Natural killer cell treated with Interleukin-12 subunit alpha and Interleukin-12 subunit beta and Interleukin-15 and Interleukin-18, amount 100 ng/mL, for 72 hours (primary cell): ENCODE measurements at places on chromosomes 5 and 9. TPM values are rescaled to one million over a fixed set of nuclear protein-coding genes. Genes with fewer than 3 reads are reported as not detected.

DNA sequence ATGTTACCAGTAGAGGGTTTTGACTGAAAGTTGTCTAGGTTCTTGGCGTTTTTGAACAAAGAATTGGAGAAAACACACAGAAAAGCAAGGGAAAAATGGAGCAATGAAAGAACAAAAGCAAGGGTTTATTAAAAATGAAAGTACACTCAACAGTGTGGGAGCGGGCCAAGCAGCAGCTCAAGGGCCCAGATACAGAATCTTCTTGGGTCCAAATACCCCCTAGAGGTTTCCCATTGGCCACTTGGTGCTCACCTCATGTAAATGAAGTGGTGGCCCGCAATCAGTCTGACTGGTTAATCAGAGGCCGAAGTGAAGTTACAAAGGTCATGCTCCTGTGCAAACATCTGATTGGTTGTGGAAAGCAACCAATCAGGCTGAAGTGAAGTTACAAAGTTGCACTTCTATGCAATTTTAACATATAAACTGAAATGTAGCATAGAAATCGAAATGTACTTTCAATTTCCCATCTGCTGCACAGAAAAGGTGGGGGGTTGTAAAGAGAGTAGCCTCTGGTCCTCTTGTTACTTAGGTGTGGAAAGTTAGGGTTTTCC lies 1.9 kb upstream of the GM2A start:
- no peak for DNase-seq
- H3K36me3 ChIP-seq, result no peaks in the 10 kb centered on the region
- H3K4me1 ChIP-seq, result peaks cover 34% of the 10 kb centered on the region
- no peaks in the 10 kb centered on the region for H3K27me3 ChIP-seq
- peak overlapping the region; percentile 63 for H3K27ac ChIP-seq
- H3K4me3 ChIP-seq, result peak overlapping the region; percentile 97

GRCh38 chr5:38339446-38339845 lies 81.1 kb downstream of the EGFLAM start:
- no peaks in the 10 kb centered on the region for H3K4me1 ChIP-seq
- H3K4me3 ChIP-seq, result no peak overlapping the region
- H3K36me3 ChIP-seq, result no peaks in the 10 kb centered on the region
- no peak overlapping the region for H3K27ac ChIP-seq
- peaks cover 13% of the 10 kb centered on the region for H3K27me3 ChIP-seq

SMIM33 gene
- total RNA-seq, result not detected

GRCh38 chr5:15995341-15996052 lies 184.1 kb downstream of the MARCHF11 start:
- H3K27me3 ChIP-seq, result no peaks in the 10 kb centered on the region
- no peak overlapping the region for H3K27ac ChIP-seq
- DNase-seq, result no peak
- no peaks in the 10 kb centered on the region for H3K4me1 ChIP-seq
- H3K4me3 ChIP-seq, result no peak overlapping the region

- H3K36me3 ChIP-seq, result no peaks in the 10 kb centered on the region
- H3K4me3 ChIP-seq, result no peak overlapping the region
- H3K27ac ChIP-seq, result no peak overlapping the region
- no peak for DNase-seq
- H3K4me1 ChIP-seq, result peaks cover 26% of the 10 kb centered on the region
Observed at GRCh38 chr9:6945816-6946215, 188.0 kb downstream of the KDM4C start.

DNA sequence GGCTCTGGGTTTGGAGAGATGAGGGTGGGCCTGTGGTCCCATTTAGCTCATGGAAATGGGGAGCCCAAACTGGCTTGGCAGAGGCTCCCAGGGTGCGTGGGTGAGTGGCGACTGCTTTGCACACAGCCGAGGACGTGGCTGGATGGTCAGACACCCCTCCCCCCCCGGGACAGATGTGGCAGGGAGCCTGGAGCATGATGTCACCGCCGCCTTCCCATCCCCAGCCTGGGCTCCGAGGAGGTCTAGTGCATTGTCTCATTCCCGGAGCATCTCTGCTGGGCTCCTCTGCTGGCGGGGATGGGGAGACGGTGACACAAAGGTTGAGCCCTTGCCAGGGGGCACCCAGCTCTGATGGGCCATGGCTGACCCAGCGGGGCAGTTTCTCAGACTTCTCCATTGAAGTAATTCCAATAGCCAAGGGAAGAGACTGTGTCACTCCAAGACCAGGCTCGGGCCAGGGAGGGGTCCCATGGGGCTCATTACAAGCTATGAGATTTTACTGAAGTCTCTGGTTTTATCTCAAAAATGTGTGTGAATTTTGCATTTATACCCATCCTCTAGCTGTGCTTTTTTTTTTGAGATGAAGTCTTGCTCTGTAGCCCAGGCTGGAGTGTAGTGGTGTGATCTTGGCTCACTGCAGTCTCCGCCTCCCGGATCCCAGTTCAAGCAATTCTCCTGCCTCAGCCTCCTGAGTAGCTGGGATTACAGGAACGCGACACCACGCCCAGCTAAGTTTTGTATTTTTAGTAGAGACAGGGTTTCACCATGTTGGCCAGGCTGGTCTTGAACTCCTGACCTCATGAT lies 36.1 kb downstream of the HMCN2 start:
- H3K27ac ChIP-seq, result no peak overlapping the region
- H3K27me3 ChIP-seq, result peaks cover 22% of the 10 kb centered on the region
- H3K4me3 ChIP-seq, result no peak overlapping the region
- H3K4me1 ChIP-seq, result no peaks in the 10 kb centered on the region

DNA sequence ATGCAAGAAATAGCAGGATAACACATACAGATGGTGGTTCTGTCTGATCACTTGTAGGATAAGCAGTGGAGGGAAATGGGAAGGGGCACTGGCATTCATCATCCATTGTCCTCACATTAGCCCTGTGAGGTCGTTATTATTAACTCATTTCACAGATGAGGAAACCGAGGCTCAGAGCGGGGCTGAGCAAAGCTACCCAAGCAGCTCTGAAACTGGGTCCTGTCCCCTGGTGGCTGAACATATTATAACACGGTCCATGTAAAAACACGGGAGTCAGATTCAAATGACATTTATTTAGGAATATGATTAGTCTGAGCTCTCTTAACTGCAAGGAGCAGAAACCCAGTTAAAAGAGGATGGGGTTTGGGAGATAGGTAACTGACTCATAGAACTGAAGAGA lies 43.1 kb downstream of the HRH2 start:
- DNase-seq, result no peak
- H3K4me3 ChIP-seq, result no peak overlapping the region
- H3K36me3 ChIP-seq, result no peaks in the 10 kb centered on the region

DNA sequence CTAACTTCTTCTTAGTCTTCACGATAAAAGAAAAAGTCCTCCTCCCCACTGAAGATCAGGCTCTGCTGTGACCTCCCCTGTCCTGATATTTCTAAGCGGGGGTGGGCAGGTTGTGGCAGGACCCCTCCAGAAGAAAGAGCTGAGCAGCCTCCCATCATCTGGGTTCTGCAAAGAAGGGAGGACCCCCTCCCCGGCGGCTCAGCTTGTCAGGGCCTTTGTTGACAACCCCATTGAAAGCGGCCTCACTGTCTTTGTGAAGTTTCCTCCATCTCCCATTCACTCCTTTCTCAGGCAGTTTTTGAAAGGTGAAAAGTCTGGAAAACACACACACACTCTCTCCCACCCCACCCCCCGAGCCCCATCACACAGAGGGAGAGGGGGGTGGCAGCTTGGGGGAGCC lies 26.2 kb upstream of the BARHL1 start:
- no peak overlapping the region for H3K4me3 ChIP-seq
- peaks cover 40% of the 10 kb centered on the region for H3K27me3 ChIP-seq
- H3K27ac ChIP-seq, result no peak overlapping the region
- H3K36me3 ChIP-seq, result no peaks in the 10 kb centered on the region

ZBED3 gene
- total RNA-seq, result 0.12 TPM

GRCh38 chr9:18568973-18569372 lies 95.0 kb downstream of the ADAMTSL1 start:
- DNase-seq, result no peak
- no peaks in the 10 kb centered on the region for H3K27me3 ChIP-seq

SPOCK1 gene
- not detected for total RNA-seq

DNA sequence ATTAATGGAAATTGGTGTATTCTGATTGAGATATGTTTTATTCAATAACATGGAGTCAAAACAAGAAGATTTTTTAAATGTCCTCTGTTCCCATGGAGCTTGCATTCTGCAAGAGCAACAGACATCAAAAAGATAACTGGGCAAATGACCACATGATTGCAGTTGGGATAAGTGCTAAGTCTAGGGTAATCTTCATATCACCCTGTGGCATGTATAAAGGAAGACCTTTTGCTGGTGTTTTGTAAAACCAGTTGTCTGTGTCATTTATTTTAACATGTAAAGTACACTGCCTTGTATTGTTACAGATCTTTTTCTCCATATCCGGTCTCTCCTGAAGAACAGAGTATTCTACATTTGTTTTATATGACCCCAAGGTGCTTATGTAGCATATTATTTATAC lies 44.0 kb downstream of the PTCD2 start:
- DNase-seq, result no peak
- peaks cover 3% of the 10 kb centered on the region for H3K4me1 ChIP-seq
- H3K36me3 ChIP-seq, result peaks cover 10% of the 10 kb centered on the region
- H3K4me3 ChIP-seq, result no peak overlapping the region
- H3K27ac ChIP-seq, result no peak overlapping the region

- no peaks in the 10 kb centered on the region for H3K4me1 ChIP-seq
- no peak for DNase-seq
- H3K27ac ChIP-seq, result no peak overlapping the region
- H3K27me3 ChIP-seq, result no peaks in the 10 kb centered on the region
- H3K4me3 ChIP-seq, result no peak overlapping the region
Observed at GRCh38 chr9:28413471-28413870, 840.2 kb upstream of the C9orf72 start.

DNA sequence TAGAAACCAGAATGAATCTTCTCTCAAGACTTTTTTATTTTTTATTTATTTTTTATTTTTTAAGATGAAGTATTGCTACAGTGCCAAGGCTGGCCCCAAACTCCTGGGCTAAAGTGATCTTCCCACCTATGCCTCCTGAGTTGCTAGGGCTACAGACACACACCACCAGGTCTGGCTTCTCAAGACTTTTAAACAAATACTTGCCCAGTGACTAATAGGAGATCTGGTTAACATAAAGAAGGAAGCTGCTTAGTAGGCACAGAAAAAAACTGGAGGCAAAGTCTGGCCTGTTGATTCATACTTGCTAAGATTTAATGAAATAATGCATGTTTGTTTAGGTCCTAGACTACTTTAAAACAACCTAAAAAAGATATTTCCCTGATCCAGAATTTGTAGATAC lies 43.8 kb downstream of the SLC38A9 start:
- no peak for DNase-seq
- H3K27ac ChIP-seq, result no peak overlapping the region
- no peaks in the 10 kb centered on the region for H3K27me3 ChIP-seq
- H3K4me1 ChIP-seq, result no peaks in the 10 kb centered on the region

CD180 gene
- not detected for total RNA-seq

GRCh38 chr9:18726546-18726945 lies 252.6 kb downstream of the ADAMTSL1 start:
- DNase-seq, result no peak
- no peaks in the 10 kb centered on the region for H3K27me3 ChIP-seq
- H3K4me3 ChIP-seq, result no peak overlapping the region
- no peaks in the 10 kb centered on the region for H3K4me1 ChIP-seq

- peaks cover 26% of the 10 kb centered on the region for H3K27me3 ChIP-seq
- H3K27ac ChIP-seq, result no peak overlapping the region
- no peaks in the 10 kb centered on the region for H3K4me1 ChIP-seq
Observed at GRCh38 chr5:37846786-37847310, 7.0 kb upstream of the GDNF start.

HDHD3 gene
- total RNA-seq, result 11.0 TPM

- H3K4me1 ChIP-seq, result no peaks in the 10 kb centered on the region
- H3K27me3 ChIP-seq, result peaks cover 23% of the 10 kb centered on the region
- DNase-seq, result no peak
- no peak overlapping the region for H3K4me3 ChIP-seq
- H3K27ac ChIP-seq, result no peak overlapping the region
Observed at GRCh38 chr9:38331141-38331540, 61.4 kb upstream of the ALDH1B1 start.

GRCh38 chr9:13378154-13378553 lies 98.7 kb upstream of the MPDZ start:
- H3K27me3 ChIP-seq, result no peaks in the 10 kb centered on the region
- H3K4me3 ChIP-seq, result no peak overlapping the region
- H3K36me3 ChIP-seq, result no peaks in the 10 kb centered on the region
- no peak for DNase-seq

DNA sequence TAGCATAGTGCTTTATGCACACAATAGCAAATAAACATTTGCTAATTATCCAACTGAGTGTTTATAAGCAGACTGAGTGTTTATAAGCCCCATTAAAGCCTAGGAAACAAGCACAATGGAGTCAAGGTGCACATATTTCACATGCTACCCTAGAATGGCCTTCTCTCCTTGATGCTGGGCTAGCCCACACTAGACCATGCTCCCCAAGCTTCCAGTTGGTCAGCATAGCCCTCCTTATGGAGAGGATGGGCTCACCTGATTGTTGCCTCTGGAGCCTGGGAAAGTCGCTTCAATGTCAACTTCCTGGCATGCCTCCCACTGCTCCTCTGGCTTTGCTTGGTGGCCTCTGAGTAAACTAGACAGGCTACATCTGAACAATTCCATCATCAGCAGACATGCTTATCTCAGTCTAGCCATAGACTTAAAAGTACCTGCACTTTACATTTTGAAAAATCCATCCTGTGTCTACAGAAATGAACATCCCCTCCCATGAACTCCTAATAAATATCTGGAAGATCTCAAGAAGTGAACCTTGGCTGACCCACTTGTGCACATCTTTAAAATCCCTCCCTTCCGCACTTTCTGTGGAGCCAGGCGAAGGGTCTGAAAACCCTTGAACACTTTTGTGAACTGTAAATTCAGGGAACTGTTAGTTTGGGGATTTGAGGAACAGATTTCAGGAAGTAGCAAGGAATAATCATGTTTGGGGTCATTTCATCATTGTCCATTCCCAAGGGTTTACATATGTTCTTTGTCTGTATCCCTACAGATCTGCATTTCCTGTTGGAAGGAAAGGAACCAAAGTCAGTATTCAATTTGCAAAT lies 486.6 kb downstream of the ARHGEF28 start:
- H3K36me3 ChIP-seq, result no peaks in the 10 kb centered on the region
- H3K4me3 ChIP-seq, result no peak overlapping the region
- H3K4me1 ChIP-seq, result no peaks in the 10 kb centered on the region
- H3K27ac ChIP-seq, result no peak overlapping the region
- peaks cover 23% of the 10 kb centered on the region for H3K27me3 ChIP-seq

TMEM252 gene
- total RNA-seq, result not detected

GRCh38 chr9:91053824-91054223 lies 252.2 kb downstream of the SYK start:
- H3K36me3 ChIP-seq, result no peaks in the 10 kb centered on the region
- H3K27ac ChIP-seq, result no peak overlapping the region
- no peak overlapping the region for H3K4me3 ChIP-seq
- H3K4me1 ChIP-seq, result no peaks in the 10 kb centered on the region

DNA sequence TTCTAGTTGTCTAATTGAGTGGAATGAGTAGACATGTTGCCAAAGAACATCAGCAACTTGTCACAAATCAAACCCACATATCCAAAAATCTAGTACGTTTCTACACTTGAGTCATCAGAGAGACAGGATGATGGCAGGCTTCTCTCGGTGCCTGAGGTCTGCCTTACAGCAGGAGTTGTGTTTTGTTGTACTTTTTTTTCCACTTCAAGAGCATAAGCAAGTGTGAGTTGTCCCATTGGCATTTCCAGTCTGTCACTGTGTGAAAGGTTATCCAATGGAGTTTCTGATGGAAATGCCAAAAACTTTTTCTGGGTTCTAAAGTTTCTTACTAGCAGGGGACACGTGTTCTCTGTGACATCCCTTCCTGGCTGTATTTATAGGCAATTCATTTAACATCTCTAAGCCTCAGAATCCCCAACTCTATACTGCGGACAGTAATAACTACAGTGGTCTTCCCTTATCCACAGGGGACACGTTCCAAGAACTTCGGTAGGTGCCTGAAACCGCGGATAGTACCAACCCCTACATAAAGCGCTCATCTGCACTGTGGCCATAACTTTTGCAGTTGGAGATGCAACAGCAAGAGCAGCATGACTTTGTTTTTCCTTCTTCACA lies 246.5 kb downstream of the SYK start:
- H3K4me1 ChIP-seq, result peaks cover 17% of the 10 kb centered on the region
- DNase-seq, result no peak
- peak overlapping the region; percentile 80 for H3K27ac ChIP-seq
- H3K36me3 ChIP-seq, result no peaks in the 10 kb centered on the region
